CD4-positive, alpha-beta T cell treated with Interleukin-6 at 100 ng/mL for 8 hours (primary cell): ENCODE measurements at places on chromosomes 5 and 9.

GRCh38 chr5:38078161-38078560 lies 180.2 kb upstream of the EGFLAM start:
- DNase-seq, result no peak

DNA sequence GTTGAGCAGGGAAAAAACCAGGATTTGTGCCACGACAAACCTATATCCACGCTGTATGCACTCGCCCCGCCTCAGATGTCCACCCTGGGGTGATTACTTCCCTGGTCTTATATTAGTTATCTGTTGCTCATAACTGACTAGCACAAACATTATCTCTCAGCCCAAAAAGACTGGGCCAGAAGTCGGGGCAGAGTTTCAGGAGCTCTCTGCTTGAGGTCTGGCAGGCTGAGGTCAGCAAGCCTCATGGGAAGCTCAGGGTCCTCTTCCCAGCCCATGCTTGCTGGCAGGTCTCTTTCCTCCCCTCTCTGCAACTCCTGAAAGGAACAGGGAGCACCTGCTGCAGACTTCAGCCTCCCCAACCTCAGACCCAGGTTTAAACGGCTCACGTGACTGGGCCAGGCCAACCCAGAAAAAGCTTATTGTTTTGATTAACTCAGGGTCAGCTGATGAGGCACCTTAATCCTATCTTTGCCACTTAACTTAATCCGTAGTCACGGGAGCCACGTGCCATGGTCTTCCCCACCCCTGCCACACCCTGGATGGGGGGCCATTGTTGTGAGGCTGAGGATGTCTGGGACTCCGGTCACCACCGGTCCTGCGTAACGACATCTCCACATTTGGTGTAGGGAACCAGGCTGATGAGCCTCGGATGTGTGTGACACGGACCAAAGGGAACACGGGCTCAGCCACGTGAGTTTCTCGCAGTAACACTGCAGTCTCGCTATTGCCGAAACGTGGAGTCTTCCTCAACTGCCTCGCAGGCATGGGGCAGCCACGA lies 123.7 kb upstream of the IRX4 start:
- DNase-seq, result no peak

DNA sequence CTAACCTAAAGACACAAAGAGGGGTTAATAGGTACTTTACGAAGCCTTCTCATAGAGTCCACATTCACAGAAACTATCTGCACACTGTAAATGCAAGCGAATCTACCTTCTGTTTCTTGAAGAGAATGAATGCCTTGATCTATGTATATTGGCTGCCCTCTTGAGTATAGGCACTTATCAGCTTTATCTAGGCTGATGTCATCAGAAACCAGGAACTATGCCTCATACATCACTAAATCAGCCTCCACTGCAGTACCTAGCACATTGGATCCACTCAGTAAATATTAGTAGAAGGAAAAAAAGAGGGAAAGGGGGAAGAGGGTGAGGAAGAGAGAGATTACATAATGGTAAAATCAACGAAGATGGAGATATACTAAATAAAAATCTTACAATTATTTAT lies 477.1 kb downstream of the CAAP1 start:
- DNase-seq, result no peak

- DNase-seq, result no peak
Observed at GRCh38 chr5:1504617-1505016, 19.1 kb downstream of the LPCAT1 start.

DNA sequence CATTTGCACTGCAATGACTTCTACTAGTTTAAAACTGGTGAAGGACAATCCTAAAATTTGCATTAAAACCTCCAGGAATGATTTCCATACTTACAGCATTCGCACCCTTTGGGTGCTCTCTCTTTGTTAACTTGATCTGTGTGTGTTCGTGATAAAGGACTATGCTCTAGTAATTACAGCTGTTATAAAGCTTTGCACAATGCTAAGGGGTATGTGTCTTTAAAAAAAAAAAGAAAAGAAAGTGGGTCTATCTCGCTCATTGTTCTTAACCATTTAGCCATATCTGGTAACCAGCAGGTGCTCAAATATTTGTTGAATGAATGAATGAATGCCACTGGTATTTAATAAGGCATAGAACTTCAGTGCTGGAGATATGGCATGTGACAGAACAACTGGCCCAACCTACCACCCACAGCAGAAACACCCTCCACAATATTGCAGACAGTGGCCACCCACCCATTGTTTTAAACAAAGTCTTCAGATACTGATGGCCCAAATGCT lies 8.7 kb downstream of the TRIM36 start:
- no peak for DNase-seq

GRCh38 chr5:89117124-89117644 lies 234.2 kb upstream of the MEF2C start:
- no peak for DNase-seq

GRCh38 chr5:63919763-63920478 lies 42.3 kb downstream of the HTR1A start:
- DNase-seq, result no peak

DNA sequence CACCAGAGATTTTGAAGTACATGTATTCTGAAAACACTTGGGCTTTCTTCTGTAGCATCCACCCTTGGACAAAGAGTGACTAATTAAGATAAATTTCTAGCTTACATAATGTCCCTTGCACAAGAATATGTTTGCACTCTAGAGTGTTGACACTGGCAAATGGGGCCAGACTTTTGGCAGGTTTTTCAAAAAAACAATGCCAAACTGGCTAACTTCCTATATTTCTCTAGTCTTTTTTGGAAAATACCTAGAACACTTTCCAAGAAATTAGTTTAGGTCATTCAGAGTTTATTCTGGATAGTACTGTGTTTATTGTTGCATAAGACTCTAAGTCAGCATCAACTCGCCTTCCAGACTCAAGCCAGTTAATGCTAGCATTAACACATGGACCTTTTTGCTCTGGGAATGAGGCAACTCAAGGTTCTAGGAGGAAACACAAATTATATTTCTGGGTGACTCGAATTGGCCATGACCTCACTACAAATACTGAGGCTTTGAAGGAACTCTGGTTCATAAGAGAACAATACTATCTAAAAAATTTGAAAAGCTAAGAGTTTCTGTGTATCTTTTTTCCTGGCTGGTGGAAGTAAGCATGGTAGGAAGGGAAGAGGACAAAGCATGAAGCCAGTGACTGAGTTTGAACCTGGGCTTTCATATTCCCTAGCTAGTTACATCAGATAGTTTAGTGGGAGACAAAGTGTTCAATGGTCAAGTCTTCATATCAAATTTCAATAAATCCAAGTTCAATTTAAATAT lies 101.6 kb downstream of the NREP start:
- no peak for DNase-seq

GRCh38 chr5:151173711-151174611 lies 16.4 kb upstream of the ANXA6 start:
- DNase-seq, result no peak

DNA sequence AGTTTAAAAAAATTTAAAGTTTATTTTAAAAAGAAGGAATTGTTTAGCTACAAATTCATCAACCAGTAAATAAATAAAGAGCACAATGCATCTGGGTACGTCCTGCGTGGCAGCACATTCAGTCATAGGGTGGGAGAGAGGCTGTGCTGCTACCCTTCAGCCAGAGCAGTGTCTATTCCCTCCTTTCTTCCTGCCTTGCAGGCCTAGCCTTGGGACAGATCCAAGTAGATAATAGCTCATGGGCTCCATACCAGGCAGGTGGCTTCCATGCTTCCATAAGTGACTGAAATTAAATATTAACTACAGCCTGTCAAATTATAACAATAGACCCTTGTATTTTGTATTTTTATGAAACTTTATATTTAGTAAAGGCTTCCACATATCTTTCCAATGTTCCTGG lies 408.3 kb upstream of the RGMB start:
- no peak for DNase-seq

DNA sequence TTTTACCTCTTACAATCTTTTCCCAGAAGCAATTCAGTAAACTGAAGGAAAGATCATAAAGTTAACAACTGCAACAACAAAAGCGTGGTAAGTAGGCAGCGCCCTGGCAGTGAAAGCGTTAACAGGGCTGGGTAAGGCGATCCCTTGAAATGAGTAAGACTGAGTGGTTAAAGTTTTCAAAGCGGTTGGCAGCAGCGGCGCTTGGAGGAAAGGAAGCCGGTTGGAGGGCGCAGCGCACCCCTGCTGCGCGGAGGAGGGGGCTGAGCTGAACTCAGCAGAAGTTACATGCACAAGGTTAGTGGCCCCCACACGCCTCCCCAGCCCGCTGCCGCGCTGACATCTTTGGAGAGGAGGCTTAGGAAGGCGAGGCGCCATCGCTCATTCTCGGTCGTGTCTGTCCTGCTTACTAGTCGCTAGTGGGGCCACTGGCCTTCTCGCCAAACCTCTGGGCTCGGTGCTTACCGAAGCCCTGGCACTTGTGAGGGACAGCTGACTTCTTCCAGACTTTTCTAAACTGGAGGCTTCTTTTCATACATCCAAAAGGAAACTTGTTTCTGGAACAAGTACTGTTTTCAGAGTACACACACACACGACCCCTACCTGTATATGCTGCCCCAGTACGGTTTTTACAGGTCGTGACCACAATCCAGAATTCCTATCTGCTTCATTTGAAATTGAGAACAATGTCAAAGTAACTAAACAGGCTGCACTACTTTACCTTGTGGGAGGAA lies at the start of gene SH3RF2:
Gene SH3RF2 (plus strand): TSS at position 178 of the 731 bp plus-strand sequence. CDS start 1,351 bp downstream, outside the sequence.
- no peak for DNase-seq

- DNase-seq, result no peak
Observed at GRCh38 chr9:82720515-82720914, 342.4 kb downstream of the RASEF start.

GRCh38 chr9:71518045-71518827 lies 250.1 kb downstream of the CEMIP2 start:
- DNase-seq, result no peak

DNA sequence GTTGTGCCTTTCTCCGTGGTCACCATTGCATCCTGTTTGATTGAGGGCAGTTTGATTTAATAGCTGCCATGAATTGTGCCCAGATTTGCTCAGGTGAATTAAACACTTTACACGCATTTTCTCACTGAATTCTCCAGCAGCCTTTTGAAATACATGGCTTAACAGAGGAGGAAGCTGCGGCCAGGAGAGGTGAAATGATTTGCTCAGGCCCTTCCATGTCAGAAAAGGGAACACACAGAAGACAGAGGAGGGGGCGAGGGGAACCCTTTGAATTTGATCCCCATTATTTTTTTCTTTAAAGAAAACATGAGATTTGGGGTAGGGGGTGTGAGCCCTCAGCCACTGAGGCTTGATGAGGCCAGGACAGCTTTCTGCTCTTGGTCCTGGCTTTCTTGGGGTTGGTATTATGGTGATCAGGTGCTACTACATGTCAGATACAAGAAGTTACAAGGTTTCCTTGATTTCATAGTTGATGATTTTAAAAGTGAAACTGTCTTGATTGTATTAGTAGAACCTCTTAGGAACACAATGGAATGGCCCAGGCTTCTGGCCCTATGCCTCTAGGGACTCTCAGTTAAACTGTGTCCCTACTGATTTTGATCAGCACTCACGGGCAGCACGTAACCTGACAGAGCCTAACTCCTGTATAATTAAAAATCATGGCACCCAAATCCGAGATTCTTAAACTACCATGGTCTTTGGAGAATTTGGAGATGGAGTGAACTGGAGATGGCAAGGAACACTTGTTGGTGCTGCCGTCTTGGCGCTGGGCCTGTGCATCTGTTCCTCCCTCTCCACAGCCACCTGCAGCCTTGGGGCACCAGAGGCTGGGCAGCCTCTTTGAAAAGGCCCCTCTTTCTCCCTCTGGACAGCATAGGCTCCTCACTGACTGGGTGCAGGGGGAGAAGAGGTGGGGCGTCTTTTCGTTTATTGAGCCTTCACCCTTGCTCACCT lies 107.9 kb downstream of the TRIO start:
- DNase-seq, result no peak

DNA sequence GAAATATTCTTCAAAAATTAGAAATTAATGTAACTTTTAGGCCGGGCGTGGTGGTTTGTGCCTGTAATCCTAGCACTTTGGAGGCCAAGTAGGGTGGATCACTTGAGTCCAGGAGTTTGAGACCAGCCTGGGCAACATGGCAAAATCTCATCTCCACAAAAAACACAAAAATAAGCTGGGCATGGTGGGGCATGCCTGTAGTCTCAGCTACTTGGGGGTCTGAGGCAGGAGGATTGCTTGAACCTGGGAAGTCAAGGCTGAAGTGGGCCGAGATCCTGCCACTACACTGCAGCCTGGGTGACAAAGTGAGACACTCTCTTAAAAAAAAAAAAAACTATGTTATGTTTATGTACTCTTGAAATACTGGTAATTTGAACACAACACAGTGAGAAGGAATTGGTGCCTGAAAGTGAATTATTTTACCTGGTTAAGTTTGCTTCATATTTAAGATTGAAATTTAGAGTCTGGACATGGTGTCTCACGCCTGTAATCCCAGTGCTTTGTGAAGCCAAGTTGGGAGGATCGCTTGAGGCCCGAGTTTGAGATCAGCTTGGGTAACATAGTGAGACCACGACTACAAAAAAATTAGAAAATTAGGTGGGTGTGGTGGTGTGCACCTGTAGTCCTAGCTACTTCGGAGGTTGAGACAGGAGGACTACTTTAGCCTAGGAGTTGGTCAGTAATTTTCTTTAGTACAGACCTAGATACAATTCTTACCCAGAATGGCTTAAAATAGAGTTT lies 15.0 kb downstream of the ARRDC3 start:
- no peak for DNase-seq

DNA sequence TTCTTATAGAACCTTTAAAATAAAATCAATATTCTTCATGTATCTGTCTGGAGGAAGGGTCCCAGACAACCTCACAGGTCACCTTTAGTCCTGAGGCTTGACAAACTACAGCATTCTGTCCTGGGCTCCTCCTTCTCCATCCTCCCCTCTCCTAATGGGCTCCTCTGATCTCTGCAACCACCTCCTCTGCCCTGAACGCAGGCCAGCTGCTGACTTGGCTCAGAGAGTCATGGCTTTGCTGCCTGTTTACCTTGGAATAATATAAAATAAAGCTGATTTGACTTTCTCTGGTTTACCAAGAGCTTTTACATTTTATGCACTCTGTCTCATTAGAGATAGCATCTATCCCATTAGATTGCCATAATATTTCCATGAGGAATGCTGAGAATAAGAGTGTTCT lies 159.4 kb downstream of the SEMA6A start:
- DNase-seq, result no peak

DNA sequence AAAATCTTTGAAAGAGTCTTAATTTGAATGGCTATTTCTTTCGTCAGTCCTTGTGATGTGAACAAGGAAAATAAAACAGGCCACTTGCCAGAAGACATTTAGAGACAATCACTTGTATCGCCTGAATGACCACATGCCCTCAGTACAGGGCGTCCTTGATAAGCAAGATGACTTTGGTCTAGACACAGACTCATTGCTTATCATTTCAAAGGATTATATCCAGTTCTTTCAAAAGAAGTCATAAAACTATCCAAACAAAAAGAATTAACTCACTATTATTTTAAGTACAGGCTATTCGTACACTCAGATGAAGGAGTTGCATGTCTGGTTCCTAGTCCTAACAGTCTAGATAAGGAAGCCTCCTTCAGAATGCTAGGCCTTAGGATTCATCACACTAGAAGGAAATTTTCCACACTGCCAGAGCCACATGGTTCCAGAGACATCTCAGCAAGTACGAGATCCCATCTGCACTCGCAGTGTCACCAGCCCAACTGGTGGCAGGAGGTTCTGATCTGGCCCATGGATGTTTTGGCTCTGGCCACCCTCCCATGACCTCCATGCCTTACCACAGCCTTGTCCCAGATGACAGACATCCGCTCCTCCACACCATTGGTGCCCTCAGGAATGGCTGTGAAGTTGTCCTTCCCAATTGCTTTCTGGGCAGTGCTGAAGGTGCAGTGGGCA lies 109.6 kb downstream of the DPYSL3 start:
- DNase-seq, result no peak
